ENCODE measurements at places on chromosomes 4 and X.

- DNase-seq, result no peak
Measured at GRCh38 chrX:627995-628394, 2.6 kb upstream of the SHOX start.

DNA sequence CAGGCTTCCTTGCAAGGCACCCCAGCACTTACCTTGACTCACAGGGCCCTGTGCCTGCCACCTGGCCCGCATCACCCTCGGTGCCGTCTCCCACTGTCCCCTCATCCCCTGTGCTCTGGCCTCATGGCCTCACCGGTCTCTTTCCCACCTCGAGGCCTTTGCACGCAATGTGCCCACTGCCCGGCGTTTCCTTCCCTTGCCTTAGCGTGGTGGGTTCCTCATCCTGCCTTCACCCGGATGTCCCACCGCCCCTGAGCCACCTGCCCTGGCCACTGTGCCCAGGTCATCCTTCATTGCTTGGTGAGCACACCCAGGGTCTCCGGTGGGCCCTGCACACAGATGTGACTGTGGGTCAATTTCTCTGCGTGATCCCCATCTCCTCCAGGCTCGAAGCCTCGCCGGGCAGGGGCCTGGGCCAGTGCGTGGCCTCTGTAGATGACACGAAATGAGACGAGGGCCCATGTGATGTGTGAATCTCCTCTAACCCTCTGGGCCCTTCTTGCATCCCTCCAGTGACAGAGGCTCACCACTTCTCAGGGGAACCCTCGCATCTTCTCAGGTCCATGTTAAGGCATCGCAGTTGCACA is 4.6 kb downstream of the HTRA3 start:
- DNase-seq, result no peak

GRCh38 chr4:35500812-35501211 is 743.5 kb downstream of the ARAP2 start:
- DNase-seq, result no peak

- DNase-seq, result no peak
Measured at GRCh38 chr4:162450531-162451035, 286.8 kb upstream of the FSTL5 start.

GRCh38 chrX:70464051-70464450 is 19.4 kb downstream of the DLG3 start:
- DNase-seq, result no peak

DNA sequence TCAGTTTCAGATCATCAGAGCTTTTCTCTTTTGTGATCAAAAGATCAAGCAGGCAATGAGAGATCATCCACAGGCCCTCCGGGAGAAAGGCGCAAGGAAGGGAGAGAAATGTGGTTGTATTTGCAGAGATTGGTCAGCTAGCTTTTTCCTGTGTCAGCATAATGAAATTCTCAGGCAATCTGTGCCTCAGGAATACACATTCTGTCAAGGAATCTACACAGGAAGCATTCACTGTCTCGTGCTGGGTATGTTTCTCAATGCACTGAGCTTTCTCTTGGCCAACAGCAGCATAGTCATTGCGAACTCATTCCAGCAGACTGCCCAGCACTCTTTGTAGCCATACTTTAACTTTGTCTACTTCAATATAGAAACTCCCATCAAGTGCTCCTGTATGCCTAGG is 413.7 kb downstream of the PPP3CA start:
- no peak for DNase-seq

DNA sequence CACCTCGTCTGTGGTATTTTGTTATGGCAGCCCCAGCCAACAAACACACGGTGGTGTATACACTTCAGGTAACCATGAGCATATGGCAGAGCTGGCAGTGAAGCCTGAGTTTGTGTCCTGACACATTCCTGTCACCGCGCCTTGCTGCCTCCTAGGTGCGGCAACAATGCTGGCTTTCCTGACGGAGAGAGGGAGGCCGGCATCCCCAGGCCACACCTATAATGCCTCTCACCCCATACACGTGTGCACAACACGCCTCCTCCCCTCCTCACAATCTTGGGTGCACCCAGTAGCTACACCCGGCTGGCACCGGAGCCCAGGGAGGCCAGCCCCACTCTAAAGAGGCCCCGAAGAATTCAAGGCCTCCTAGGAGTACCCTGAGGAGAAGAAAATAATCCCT is 158.5 kb downstream of the NSUN7 start:
- no peak for DNase-seq

- DNase-seq, result no peak
Measured at GRCh38 chr4:24237709-24238108, 346.6 kb downstream of the DHX15 start.

GRCh38 chr4:135411251-135411650 is 1209.7 kb upstream of the PABPC4L start:
- no peak for DNase-seq

GRCh38 chr4:163495900-163496299 is 1.4 kb downstream of the TMA16 start:
- no peak for DNase-seq

DNA sequence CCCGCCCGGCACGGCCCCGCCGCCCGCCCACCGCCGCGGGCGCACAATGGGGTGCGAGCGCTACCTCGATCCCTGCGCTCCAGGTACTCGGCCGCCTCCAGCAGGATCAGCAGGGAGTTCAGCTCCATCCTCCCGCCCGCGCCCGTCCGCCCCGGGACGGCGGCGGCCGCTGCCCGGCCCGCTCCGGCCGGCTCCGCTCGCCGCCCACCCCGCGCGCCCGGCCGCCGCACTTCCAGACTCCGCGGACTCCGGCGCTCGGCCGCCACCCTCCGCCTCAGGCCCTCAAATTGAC is at the start of gene MXD4:
Gene MXD4, minus strand, starts transcription at position 257 of the 292 bp plus-strand sequence. Its CDS starts 129 bp downstream, at position 128.
- no peak for DNase-seq

DNA sequence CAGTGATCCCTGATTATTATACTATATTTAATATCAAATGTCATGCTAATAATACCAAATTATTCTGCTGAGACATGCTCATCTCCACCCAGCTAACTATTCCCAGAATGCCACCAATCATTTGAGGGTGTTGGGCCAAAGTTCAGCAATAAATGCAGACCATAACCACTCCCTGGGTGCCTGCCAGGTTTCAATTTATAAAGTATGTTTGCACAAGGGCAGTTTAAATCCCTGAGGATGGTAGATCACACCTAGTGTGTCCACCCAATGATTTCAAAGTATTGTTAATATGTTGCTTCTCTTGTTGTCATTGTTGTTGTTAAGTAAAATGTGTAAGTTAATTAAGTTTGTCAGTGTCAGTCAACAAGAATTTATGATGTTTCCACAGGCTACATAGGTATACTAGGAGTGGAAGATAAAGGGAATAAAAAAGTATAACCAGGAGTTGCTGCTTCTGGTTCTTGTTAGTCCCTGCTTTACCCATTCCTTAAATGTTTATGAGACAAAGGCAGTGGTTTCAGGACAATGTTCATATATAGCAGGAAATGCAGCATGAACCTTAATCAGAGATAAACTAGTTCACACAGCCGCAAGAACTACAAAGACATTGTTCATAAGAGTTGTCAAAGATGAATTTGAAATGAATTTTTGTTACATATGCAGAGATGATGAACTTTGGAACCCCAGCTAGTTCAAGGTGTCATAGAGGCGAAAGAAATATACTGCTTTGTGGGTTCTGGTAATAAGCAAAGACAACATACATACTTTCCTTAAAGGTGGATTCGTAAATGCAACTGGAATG is 25.5 kb downstream of the HPGD start:
- no peak for DNase-seq

- DNase-seq, result no peak
Measured at GRCh38 chr4:31272331-31273061, 552.3 kb downstream of the PCDH7 start.

DNA sequence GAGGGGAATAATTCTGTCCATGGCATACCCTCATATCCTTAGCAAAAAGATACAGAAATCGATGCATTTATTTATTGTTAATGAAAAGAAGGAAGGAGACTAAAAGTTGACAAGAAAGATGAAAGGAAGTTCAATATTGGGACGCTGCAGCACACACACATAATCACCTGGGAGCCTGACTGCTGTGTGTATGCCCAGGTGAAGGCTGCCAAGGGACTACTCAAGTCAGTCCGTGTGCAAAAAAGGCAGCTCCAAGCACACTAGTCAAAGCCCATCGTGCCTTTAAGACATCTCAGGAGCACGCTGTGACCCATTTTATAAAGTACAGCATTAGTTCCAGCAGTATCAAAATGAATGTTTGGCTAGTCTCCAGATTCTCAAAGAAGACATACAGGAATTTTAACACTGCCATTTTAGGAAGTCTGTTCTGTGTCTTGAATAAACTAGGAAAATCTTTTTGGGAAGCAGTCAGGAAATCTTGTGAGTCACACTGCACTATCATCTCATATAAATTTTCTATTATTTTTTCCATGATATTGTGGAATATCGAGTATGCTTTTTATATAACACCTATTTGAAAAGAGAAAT is 363.9 kb downstream of the GASK1B start:
- no peak for DNase-seq

GRCh38 chr4:149707862-149708261 is 107.8 kb downstream of the IQCM start:
- DNase-seq, result no peak

GRCh38 chr4:184102927-184103326 is 114.7 kb downstream of the ENPP6 start:
- DNase-seq, result no peak

GRCh38 chrX:2627272-2627867 is 63.7 kb upstream of the CD99 start:
- no peak for DNase-seq

- DNase-seq, result peak; percentile 82
Measured at GRCh38 chr4:74320559-74321118, 12.4 kb downstream of the EPGN start.

DNA sequence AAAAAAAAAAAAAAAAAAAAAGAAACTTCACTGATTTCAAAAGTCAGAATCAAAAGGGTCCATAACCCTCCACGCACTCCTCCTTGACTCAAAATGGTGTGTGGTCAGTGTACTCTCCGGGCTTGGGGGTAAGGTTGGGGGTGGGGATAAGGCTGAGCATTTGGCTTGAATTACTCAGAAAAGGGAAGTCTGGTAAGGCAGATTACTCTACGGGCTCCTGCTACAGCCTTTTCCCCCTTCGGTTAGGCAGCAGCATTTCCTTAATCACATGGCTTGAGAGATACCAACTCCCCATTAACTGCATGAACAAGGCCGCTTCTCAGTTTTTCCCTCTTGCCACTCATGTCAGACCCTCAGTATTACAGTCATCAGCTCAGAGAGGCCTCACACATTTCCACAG is 135.4 kb upstream of the DUSP21 start:
- no peak for DNase-seq

DNA sequence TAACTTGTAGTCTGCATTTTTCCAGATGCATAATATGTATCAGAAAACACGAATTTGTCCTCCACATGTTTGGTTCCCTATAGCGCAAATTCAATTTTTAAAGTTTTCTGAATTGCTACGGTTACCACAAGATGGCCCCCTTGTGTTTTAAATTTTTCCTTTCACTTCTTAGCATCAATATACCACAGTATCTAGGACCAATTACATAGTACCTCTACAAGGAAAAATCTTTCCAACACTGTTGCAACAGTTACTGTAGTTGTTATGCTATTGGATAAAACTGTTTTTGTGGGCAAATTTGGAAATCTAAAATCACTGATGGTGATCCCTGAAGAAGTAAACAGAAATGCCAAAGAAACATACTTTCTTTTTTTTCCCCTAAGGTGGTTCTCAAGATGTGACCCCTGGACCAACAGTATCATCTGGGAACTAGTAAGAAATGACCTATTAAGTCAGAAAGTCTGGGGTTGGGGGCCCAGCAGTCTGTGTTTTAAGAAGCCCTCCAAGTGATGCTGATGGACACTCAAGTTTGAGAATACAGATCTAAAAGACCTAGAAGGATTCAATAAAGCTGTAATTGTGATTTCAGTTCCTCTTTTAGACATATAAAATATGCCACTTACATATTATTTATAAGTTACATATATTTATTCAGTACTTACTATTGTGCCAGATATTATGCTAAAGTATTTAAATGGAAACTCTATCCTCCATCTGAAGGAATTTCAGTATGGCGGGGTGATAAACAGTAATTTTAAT is 3.1 kb downstream of the ZGRF1 start:
- DNase-seq, result peak; percentile 0

GRCh38 chrX:30735839-30736238 is 82.6 kb downstream of the GK start:
- no peak for DNase-seq

- no peak for DNase-seq
Measured at GRCh38 chr4:109383823-109384222, 49.8 kb upstream of the SEC24B start.

DNA sequence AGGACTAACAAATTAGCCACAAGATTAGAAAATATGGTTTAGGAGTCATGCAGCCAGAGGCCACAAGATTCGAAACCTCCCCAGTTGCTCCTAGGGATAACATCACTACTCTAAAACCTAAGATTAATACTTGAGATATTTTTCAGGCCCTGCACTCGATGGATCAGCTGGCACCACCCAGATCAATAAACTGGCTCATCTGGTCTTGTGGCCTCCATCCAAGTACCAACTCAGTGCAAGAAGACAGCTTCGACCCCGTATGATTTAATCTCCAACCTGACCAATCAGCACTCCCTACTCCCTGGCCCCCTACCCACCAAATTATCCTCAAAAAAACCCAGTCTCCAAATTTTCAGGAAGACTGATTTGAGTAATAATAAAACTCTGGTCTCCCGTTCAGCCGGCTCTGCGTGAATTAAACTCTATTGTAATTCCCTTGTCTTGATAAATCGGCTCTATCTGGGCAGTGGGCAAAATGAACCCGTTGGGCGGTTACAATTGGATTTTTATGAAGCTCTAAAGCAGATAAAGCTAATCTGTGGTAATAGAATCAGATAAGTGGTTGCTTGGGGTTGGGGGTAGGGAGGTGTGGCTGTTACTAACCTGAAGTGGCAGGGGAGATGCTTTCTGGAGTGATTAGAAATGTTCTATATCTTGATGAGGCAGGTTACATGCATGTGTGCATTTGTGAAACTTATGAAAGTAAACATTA is 91.8 kb upstream of the ATXN3L start:
- no peak for DNase-seq

GRCh38 chrX:39830414-39830813 is 267.3 kb downstream of the BCOR start:
- no peak for DNase-seq

GRCh38 chr4:159016593-159017024 is 86.3 kb upstream of the RAPGEF2 start:
- no peak for DNase-seq
